Stimulated activated naive CD8-positive, alpha-beta T cell treated with anti-CD3 and anti-CD28 coated beads, Interleukin-15, Interleukin-2, amounts not matched to agents 100 U/mL and 50 U/mL, for 24 hours (primary cell): ENCODE measurements at places on chromosomes 4 and X.

- DNase-seq = no peak
These were observed 1.3 kb downstream of the NKRF start for GRCh38 chrX:119604766-119605463.

DNA sequence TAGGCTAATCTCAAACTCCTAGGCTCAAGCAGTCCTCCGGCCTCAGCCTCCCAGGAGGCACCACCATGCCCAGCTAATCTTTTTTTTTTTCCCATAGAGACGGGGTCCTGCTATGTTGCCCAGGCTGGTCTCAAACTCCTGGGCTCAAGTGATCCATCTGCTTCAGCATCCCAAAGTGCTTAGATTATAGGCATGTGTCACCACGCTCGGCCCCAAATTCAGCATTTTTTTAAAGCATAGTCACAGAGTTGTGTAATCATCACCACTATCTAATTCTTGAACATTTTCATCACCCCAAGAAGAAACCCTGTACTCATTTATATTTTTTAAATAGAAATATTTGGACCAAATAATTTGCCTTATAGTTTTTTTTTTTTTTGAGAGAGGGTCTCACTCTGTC lies 10.3 kb downstream of the CENPI start:
- DNase-seq = no peak

DNA sequence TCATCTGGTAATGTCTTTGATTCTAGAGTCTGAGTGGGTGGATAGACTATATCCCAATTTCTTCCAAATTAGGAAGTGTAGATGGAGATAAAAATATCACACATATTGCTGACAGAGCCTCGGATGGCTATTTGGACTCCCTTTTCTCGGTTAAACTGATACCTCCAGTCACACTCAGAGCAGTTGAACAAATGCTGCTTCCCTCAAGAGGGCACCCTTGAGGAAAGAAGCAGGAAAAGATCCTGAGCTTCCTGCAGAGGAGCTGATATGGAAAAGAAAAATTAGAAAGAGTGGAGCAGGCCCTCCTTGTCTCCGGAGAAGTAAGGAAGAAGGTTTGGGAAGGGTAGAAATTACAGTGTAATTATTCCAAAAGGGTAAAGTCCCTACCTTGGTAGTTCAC lies 96.2 kb upstream of the CCSER1 start:
- DNase-seq = no peak

- DNase-seq = no peak
These were observed 75.2 kb upstream of the NUDT6 start for GRCh38 chr4:122997463-122998101.

GRCh38 chrX:151723156-151723760 lies 7.4 kb downstream of the FATE1 start:
- no peak for DNase-seq

DNA sequence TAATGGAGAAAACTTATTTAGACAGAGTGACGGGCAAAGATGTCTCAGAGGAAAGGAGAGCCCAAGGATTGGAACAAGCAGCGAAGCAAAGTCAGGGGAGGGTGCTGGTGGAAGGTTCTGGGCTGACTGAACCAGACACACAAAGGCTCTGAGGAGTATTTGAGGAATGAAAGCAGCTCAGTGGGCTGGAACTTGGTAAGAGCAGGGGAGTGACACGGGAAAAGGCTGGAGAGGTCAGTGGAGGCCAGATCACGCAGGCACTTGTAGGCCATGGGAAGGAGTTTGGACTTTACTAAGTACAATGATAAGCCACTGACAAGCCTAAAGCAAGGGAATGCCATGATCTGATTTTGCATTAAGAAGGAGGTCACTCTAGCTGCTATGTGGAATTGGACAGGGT lies 71.4 kb downstream of the TSC22D3 start:
- DNase-seq = no peak

- no peak for DNase-seq
These were observed 1.8 kb downstream of the EPHA5 start for GRCh38 chr4:65668201-65669089.
